ENCODE measurements at places on chromosomes 3 and 15. TPM values are rescaled to one million over a fixed set of nuclear protein-coding genes. Genes with fewer than 3 reads are reported as not detected.

- no peak for DNase-seq
These were observed 61.0 kb downstream of the SCN5A start for GRCh38 chr3:38588371-38588971.

GRCh38 chr15:101198800-101199199, 53.0 kb downstream of the CHSY1 start:
- DNase-seq: no peak

- DNase-seq: no peak
These were observed 13.9 kb upstream of the DPPA4 start for GRCh38 chr3:109351231-109351630.

Gene ITIH3
- 0.49 TPM for total RNA-seq

DNA sequence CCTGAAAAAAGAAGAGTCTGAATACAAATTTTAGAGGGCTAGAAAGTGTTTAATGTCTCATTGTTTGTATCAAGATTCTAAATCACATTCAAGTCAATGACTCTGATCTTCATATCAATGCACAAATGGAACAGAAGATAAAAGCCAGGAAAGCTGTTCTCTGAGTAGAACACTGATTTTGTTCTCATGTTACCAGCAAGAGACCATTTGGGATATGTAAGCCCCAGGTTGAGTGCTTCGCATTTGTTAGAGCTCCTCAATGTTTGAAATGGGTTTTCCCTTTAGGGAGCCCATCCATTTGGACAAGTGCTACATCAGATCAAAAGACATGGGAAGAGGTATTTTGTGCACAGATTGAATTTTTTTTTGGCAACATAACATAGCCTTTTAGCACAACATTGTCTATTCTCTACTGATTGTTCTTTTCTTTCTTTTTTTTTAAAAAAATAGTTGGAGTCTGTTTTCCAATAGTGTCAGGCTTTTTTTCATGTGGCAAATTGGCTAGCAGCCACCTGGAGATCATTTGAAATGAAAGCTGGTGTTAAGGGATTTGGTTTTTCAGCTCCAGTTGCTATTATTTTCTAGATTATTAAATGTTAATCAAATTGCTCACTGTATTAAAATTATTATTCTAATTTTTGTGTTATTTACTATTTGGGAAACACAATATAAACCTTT, 74.5 kb upstream of the ZPLD1 start:
- DNase-seq: no peak

Gene DYNLT2B
- 2.2 TPM for total RNA-seq

DNA sequence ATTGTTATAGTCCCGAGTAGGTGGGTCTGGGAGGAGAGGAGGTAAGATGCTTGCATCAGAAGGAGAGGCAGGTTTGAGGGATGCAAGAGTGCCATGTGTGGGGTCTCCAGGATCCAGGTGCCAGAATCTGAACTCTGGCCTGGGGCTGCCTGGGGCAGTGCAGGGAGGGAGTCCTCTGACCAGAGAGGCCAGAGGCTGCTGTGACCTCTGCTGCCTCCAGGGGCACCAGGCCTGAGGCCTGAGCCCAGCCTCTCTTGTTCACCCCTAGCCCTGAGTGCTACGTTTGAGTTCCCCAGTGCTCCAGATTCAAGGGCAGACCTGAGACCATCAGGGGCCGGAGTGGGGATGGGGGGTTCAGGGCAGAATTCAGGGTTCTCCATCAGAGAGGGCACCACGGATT, 7.4 kb downstream of the SLC38A3 start:
- DNase-seq: no peak

DNA sequence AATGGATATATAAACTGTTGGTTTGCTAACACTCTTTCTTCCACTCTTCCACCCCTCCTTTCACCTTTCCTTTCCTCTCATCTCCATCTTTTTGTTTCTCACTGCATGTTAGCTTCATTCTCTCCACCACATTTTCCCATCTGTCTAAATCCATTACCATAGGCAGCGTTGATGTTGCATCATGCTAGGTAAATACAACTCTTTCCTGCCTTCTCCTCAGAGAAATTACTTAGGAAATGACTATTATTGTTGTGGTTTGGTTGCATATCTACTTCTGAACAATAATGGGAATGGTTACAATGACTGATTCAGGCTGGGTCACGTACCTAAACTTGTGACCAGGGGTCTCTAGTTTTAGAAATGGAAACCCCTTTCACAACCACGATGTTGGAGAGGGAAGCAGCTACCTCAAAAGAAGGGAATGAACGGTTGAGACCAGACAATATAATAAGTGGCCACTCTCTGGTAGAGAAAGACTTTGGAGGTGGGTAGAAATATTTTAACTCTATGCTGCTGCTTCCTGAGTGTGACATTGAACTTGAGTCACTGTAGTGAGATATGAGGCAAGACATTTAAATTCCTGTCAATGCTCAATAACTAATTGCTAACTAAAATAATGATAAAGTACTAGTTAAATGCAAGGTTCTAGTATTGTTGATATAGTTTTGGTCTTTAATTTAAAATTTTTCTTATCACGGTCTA, 314.1 kb upstream of the TGFBR2 start:
- DNase-seq: no peak

- DNase-seq: no peak
These were observed 98.0 kb downstream of the TFDP2 start for GRCh38 chr3:142051351-142051750.

Gene FAM81A
- total RNA-seq: 0.95 TPM

Gene ANKUB1
- total RNA-seq: not detected

DNA sequence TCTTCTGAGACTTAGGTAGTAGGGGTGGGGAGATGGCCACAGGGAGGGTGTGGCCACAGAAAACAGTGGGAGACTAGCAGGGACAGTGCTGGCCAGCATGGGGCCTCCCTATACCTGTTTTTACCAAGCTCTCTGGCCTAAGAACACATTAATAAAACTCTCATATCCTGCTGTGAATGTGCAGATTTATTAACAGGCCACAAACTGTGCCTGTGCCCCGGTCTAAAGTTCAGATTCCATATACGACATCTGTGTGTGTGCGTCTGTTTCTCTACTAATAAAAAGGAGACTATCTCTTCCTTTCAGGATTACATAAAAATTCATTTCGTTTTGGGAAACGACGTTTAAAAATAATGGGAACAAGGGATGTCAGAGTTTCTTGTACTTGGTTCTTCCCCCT, 92.8 kb upstream of the ADAMTS17 start:
- DNase-seq: no peak

DNA sequence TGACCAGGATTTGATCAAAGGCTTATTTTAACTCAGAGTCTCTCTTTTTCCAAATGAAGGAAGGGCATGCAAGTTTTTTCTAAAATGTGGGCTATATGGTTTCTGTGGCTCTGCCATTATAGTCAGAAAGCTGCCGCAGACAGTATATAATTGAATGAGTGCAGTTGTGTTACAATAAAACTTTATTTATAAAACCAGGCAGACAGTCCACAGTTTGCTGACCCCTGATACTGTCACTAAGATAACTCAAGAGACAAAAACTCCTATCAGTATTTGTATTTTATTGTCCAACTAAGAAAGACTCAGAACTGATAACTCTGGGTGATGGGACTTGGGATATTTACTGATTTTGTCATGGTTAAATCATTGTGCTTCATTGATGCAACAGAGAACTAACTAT, 4.9 kb downstream of the ALDH1A2 start:
- no peak for DNase-seq

Gene DOCK3
- 0.24 TPM for total RNA-seq

- DNase-seq: no peak
These were observed 1.5 kb upstream of the SLC35G2 start for GRCh38 chr3:136817448-136817847.

DNA sequence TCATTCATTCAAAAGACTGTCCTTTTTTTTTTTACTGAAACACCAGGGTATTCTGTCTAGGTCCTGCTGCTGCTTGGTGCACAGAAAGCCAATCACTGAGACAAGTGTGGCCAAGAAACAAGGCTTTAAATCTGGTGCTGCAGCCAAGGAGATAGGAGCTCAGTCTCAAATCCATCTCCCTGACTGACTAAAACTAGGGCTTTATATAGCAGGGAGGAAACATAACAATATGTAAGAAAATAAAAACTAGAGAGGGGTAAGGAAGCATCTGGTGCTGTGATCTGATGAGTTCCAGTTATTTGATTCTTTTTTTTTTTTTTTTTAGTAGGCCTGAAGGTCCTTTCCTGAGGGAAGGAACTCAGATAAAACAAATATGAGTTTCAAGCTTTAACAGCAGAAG, 139.8 kb downstream of the ATG7 start:
- DNase-seq: no peak

Gene IL5RA
- total RNA-seq: 0.04 TPM

DNA sequence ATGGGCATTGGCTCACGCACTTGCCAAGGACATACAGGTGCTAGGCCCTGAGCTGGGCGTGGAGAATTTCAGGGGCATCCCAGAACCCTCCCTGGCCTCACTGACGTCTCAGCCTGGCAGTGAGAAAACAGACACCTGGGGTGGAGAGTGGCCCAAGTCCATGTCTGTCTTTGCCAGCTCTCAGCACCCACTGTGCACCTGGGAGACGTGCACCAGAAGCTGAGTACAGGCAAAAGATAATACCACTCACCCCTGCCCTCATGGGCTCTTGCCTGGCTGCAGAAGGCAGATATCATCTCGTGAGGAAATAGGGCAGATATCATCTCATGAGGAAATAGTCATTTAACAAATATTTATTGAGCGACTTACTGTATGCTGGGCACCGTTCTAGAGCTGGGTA, 8.0 kb downstream of the LOXL1 start:
- DNase-seq: peak; percentile 74

GRCh38 chr3:77539677-77540076, 499.8 kb downstream of the ROBO2 start:
- no peak for DNase-seq

Gene STOML1
- total RNA-seq: 6.1 TPM

- DNase-seq: no peak
These were observed 19.8 kb downstream of the CMTM7 start for GRCh38 chr3:32411442-32411841.

Gene CFAP91
- total RNA-seq: 9.3 TPM

DNA sequence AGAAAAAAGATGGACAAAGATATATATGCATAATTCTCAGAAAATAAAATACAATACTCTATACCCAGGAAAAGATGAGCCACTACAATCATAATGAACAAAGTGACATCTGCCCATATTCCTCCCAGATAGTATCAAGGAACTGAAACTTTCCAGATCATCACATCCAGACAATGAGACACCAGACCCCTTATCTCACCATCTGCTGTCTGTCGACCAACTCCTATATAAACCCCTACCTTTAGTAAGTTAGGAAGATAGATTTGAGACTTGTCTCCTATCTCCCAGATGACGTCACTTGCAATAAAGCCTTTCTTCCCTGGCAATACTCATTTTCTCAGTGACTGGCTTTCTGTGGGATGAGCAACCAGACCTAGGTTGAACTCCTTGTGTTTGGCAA, 1071.6 kb downstream of the PLOD2 start:
- DNase-seq: no peak

GRCh38 chr15:71218272-71218805, 103.1 kb downstream of the THSD4 start:
- no peak for DNase-seq

Gene ZPLD1
- 0.19 TPM for total RNA-seq

DNA sequence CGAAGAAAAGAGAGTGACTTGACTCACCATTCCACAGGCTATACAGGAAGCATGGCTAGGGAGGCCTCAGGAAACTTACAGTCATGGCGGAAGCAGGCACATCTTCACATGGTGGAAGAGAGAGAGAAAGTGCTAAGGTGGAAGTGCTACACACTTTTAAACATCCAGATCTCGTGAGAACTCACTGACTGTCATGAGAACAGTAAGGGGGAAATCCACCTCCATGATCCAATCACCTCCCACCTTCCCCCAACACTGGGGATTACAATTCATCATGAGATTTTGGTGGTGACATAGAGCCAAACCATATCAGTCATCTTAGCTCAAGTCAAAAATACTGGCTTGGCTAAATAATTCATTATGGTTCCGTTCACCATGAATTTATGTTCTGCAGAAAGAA, 45.3 kb upstream of the NEDD4 start:
- no peak for DNase-seq

Gene SLCO3A1
- total RNA-seq: 3.6 TPM

- peak; percentile 53 for DNase-seq
These were observed at the start of gene RBMS3 for GRCh38 chr3:29280404-29281093. Gene RBMS3 (plus strand): TSS chr3:29281071.

- DNase-seq: no peak
These were observed 635.5 kb downstream of the TBL1XR1 start for GRCh38 chr3:176561826-176562225.

GRCh38 chr3:189530822-189531221, 100.4 kb upstream of the TP63 start:
- no peak for DNase-seq

Gene CSK
- 12.0 TPM for total RNA-seq

DNA sequence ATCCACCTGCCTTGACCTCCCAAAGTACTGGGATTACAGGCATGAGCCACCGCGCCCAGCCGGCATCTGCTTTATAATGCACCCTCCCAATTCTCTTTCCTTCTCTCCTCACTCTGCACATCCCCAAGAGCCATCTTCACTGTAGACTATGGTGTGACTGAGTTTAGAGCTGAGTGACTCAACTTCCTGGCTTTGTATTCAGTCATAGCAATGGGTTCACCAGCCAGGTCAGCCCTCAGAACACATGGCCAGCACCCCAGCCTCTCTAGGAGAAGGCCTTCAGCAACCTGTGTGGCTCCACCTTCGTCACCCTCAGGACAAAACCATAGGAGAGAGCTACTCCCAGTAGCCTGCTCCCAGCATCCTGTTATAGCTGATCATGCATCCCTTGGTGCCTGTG, 33.0 kb downstream of the ARID3B start:
- DNase-seq: no peak

Gene PCNP
- 67.1 TPM for total RNA-seq

Gene TMEM42
- total RNA-seq: 5.9 TPM

Data from pancreas (tissue), 10 donors.